ENCODE measurements at places on chromosomes 1 and 21.

DNA sequence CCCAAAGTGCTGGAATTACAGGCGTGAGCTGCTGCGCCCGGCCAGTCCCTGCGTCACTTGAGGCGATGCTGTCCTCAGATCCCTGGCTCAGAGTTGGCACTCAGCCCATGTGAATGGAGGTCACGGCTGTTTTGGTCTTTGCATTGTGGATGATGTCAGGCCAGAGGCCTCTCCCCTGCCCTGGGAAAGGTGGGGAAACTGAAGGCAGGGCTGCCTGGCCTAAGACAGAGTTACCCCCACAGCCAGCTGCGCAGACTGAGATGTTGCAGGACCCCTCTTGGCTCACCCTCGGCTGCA lies 821 bp downstream of the MASP2 start:
- no peak for DNase-seq

- DNase-seq, result no peak
These were observed 17.5 kb downstream of the FBXO42 start for GRCh38 chr1:16334655-16335340.

GRCh38 chr1:85283475-85284199 lies 7.2 kb upstream of the BCL10 start:
- no peak for DNase-seq

DNA sequence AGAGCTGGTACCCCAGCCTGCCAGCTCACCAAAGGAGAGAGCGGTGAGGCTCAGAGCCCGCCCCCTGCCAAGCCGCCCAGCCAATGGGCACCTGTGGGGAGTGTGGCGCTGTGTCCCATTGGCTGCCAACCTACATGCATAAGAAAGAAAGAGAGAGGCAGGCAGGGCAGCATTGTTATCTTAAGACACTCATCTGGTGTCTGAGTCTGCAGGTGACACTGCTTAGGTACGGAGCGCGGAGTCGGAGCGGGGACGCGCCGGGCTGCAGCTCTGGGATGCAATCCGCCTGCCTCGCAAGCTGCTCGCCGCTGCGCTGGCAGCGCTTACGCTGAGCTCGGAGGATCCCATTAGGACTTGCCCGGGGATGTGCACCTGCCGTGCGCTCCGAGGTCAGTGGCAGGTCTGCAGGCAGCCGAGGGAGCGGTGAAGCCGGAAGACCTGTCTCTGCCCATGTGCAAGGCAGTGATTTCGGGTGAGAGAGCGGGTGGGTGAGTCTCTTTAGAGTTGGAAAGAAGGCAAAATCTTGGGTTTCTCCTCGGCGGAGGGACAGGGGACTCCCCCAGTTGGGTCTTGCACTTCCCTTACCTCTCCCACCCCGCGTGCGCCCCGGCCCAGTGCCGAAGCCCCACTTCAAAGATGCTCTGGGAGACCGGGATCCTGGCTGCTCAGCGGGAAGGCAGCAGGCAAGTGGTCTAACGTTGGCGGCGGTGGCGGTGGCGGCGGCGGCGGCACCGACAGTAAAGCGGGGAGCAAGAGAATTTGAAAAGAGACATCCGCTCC lies at the start of gene BRINP2:
Gene BRINP2 (plus strand): TSS at position 203 of the 780 bp plus-strand sequence. CDS start 58,919 bp downstream, outside the sequence.
- DNase-seq, result no peak

GRCh38 chr1:67190410-67190809 lies 24.2 kb downstream of the IL23R start:
- DNase-seq, result no peak

DNA sequence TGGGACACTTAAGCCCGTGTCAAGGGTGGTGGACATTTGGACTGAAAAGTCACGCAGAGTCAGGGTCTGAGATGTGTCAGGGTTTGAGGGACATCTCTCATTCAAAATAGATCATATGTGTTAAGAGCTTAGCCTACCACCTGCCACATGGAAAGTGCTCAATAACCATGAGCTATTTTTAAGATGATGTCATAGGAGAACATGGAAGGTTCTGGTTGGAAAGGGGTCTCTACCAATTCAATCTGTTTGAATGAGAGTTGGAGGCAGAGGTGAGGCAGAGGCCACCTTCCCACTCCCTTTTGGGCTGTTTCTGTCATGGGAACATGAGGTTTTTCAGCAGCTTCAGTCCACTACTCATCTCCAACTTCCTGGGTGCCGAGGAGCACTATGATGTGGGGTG lies 239.9 kb downstream of the GRIK3 start:
- DNase-seq, result no peak

GRCh38 chr1:233614743-233615521 lies 1.0 kb downstream of the KCNK1 start:
- DNase-seq, result no peak
